ENCODE measurements at places on chromosomes 3 and 15.

DNA sequence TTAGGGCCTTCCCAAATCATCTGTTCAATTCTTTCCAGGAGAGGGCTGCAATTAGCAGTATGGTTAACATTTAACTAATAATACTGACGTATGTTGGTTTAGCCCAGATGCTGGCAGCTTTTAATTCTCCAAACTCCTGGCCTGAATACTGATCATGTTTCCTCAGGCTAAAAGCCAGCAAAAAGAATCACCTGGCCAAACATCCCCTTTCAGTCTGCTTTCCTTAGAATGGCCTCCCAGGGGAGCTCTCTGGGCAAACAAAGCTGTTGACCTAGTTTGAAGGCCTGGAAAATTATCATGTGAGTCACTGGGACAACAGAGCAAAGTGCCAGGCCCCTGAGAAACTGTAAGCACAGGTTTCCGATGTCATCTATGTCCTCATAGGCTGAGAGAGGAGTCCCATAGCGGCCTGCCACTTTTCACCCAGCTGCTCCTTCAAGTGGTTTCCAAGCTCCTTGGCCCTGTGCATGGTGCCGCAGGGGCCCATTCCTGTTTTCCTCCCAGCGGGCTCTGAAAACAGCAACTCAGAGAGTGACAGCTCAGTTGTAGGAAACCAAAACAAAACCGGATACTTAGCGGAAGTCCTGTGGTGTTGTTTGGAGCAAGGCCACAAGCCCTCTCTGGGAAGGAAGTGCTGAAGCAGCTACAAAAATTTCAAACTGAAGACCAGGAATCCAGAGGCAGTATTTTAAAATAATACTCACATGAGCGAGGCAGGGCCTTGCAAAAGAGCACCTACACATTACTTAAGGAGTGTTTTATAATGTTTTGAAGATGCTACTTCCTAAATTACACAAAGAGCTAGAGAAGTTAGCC, 36.5 kb upstream of the RAB11A start:
- peak; percentile 75 for DNase-seq

GRCh38 chr3:57659004-57659673, 33.7 kb downstream of the DENND6A start:
- no peak for DNase-seq

DNA sequence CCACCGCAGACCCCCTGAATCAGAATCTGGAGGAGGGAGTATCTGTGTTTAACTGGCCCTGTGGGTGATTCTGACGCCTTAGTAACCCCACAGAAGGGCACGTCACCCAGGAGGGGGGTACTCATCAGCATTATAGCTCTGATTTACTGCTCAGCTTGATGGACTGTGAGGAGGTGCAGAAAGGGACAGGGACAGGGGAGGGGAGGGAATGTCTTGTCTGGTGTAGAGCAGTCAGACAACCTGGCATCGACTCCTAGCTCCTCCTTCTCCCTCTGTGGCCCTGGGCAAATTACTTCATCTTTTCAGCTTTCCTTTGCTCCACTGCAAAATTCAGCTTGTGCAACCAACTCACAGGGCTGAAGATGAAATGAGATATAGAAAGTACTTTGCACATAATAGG, 42.3 kb upstream of the GLCE start:
- no peak for DNase-seq

- DNase-seq: no peak
Measured at GRCh38 chr3:51997935-51998596, 2.4 kb upstream of the RPL29 start.

Data from right renal pelvis (tissue), 4 donors.